Lung microvascular endothelial cell (primary cell): ENCODE measurements at places on chromosomes 5 and 9. TPM values are rescaled to one million over a fixed set of nuclear protein-coding genes. Genes with fewer than 3 reads are reported as not detected.

GRCh38 chr9:98520221-98520960 lies 188.3 kb downstream of the GABBR2 start:
- peak; percentile 19 for DNase-seq

- no peak for DNase-seq
Measured at GRCh38 chr5:683551-684481, 9.3 kb downstream of the TPPP start.

GRCh38 chr5:56148453-56148971 lies 84.6 kb downstream of the ANKRD55 start:
- no peak for DNase-seq

DNA sequence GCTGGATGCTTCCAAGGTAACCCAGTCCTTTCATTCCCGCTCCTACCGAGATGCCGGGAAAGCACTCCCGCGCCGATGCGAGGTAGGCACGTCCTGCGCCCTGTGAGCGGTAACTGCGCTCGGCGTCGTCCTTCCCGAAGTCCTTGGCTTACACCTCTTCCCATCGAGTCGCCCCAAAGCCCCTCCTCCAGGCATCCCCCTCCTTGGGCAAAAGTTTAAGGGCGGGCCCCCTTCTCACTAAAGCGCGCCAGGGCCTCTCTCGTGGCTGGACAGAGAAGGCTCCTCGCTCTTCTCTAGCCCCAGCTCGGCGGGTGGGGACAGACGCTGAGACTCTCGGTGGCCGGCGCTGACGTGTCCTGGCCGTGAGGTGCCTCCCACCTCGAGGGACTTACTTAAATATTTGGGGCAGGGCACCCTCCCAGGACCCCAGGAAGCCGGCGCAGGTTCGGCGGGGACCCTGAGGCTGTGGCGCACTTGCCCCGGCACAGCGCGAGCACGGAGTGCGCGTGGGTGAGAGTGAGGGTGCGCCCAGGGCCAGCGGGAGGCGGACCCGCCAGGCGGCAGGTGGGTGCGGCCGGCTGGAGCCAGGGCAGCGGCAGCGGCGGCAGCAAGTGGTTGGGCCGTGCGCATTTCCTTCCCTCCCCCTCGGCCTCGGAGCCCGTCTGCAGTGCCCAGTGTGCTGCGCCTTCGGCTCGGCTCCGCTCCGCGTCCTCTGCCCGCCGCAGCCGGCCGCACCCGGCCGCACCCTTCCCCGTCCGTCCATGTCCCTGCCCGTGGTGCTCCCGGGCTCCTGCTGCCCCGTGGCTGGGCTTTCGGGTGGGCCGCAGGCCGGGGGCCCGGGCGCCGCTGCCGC lies at the start of gene ENTREP1:
ENTREP1 (plus strand) TSS at position 667 of the 853 bp plus-strand sequence; CDS start at position 762, 95 bp downstream.
- DNase-seq = peak; percentile 71

DNA sequence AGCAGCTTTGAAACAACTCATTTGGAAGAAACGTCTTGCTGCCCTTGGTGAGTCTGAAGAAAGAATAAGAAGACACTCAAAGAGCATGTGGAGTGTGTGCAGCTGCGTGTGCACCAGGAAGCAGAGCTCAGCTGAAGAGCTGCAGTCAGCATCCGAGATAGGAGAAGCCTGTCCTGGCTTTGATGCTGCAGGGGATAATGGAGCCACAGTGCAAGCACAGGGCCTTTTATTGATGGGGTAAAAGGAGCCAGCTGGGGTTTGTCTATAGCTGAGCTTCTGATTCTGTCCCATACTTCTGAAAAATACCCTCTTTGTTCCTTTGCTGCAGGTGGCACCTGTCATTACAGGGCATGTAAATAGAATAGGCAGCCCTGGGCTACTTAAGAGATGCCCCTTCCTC lies 375.7 kb upstream of the ZNF462 start:
- DNase-seq = no peak

GRCh38 chr9:128902351-128903078 lies 18.3 kb upstream of the PHYHD1 start:
- DNase-seq = peak; percentile 7

GRCh38 chr9:18741359-18741758 lies 267.4 kb downstream of the ADAMTSL1 start:
- DNase-seq = no peak

- peak; percentile 7 for DNase-seq
Measured at GRCh38 chr5:71587766-71588532, 809 bp downstream of the MCCC2 start.

TAF1L gene
- total RNA-seq = under 0.01 TPM in 1 of 2 replicates, not detected in the other

SLC36A3 gene
- total RNA-seq = not detected in 2 replicates

ZDHHC11 gene
- 0.22 and 0.60 TPM in 2 replicates for total RNA-seq

SPARC gene
- 92.5 and 367 TPM in 2 replicates for total RNA-seq

CTSL gene
- total RNA-seq = 236 and 362 TPM in 2 replicates

NPR3 gene
- under 0.01 and 0.22 TPM in 2 replicates for total RNA-seq
